ENCODE measurements at places on chromosomes 1 and 21.

GRCh38 chr1:2650967-2651645, 18.3 kb upstream of the MMEL1 start:
- no peak for DNase-seq

- no peak for DNase-seq
These were observed 10.1 kb upstream of the NTPCR start for GRCh38 chr1:232940262-232940661.

- no peak for DNase-seq
These were observed 6.2 kb downstream of the CROCC start for GRCh38 chr1:16927711-16928485.

- no peak for DNase-seq
These were observed 489.3 kb downstream of the AMY1C start for GRCh38 chr1:104238991-104239390.

- DNase-seq = peak; percentile 93
These were observed 441 bp downstream of the FUBP1 start for GRCh38 chr1:77978293-77978968.

- no peak for DNase-seq
These were observed 39.0 kb upstream of the GUCA2B start for GRCh38 chr1:42114229-42114628.

DNA sequence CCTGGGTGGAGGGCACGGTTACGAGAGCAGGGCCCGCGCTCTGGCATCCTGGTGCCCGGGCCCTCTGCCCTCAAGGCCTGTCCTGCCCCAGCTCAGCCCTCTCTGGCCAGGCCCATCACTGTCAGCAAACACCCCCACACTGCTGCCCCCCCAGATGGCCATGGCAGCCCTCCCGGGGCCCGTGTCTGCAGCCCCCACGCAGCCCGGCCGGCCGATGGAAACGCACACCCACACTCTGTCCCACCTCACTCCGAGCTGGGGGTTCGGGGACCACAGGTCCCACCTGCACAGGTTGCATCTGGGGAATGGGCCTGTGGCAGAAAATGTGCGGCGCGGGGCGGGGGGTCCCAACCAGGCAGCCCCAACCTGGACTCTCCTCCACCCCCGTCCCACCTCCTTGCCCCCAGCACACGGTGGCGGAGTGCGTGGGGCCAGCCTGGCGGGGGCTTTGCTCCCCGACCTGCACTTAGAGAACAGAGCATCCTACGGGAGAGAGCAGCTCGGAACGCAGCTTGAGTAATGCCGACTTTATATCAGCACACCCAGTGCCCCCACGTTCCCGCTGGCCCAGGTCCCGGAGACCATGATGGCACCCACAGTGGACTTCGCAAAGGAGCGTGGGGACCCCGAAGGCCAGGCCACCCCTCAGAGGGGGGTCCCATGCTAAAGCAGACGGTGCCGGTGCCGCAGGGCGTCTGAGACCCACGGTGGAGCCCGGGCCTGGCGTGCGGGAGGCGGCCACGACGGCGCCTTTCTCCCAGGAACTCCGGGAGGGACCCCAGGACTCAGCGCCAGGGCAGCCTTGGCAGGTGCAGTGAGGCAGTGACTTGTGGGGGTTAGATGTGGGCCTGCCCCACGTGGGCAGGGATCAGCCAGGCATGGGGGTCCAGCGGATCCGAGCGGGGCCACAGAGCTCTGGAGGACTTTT, 7.5 kb upstream of the RNF223 start:
- DNase-seq = no peak

- DNase-seq = no peak
These were observed 45.4 kb downstream of the CD247 start for GRCh38 chr1:167472752-167473521.

DNA sequence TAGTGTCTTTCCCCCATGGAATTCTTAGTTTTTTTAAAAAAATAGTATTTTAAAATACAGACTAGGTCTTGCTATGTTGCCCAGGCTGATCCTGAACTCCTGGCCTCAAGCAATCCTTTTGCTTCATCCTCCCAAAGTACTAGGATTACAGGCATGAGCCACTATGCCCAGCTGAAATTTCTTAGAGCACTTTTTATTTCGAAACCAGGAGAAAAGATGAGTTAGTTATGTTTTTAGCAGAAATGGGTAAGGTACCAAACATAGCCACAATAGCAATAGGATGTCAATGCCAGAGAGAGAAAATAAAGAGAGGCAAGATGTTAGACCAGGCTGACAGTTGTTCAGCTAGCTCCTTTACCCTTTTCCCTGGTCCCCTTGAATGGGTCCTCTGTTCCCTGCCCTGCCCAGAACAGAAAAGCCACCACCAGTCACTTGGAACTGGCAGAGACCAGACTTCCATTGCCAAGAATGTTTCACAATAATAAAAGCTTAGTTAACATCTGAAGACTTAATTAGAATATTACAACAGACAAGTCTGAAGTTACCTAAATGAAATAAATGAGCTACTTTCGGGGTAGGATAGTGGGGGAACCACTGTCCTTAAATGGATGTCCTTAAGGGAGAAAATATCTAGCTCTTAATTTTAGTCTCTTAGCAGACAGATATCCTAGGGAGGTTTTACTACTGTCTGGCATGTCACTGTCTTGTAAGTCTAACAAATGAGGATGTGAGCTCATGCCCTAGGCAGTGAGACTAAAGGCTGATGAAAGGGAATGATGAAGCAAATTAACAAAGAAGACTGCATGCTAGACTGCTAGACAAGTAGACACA, 54.3 kb downstream of the ABL2 start:
- no peak for DNase-seq

- DNase-seq = no peak
These were observed 367.0 kb upstream of the NEGR1 start for GRCh38 chr1:72649211-72649888.

DNA sequence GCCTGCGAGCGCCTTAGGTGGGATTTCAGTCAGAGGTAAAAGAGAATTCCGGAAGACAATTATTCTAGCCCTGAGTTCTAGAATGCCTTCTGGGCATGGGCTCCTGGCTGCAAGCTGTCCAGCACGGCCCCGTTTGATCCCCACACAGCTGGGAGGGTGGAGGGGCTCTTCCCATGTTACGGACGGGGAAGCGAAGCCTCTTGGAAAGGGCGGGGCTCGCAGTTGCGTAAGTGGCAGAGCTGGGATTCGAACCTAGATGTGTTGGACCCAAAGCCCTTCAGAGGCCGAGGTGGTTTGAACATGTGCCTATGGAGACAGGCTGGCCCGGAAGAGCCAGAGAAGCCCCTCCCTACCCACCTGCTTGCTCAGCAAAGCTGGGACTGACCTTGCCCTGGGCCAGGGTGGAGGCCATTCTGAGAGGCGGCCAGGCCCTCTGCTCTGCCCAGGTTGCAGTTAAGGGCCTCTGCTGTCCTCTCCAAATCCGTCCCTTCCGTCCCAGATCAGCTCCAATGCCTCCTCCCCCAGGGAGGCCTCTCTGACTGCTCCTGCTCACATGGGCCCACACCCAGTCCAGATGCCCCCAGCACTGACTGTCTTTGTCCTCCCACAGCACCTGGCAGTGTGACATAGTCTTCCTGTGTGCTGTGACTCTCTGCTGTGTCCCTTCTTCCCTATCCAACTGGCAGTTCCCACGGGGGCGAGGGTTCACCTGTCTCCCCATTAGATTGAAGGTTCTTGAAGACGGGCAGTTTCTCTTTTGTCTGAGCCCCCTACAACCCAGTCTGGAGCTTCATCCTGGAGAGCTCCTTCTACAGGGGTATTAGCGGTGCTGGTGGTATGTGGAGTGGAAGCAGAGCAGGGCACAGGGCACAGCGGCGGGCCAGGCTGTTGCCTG, 1.2 kb upstream of the HSPB7 start:
- no peak for DNase-seq

DNA sequence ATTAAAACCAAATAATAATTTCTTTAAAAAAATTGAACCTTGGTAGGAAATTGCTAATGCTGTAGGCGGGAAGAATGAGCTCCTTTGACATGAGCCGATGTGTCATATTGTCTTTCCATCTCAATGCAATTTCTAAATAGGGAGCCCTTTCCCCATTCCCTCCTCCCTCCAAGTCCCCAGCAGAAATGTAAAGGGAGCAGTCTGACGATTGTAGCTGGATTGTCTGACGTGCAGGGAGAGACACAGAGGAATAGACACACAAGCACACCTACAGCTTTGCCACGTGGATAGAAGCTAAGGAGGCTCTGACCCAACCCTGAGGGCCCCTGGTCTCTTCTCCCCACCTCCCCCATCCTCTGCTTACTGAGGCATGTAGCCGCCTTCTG, 3.6 kb upstream of the SYT6 start:
- no peak for DNase-seq

DNA sequence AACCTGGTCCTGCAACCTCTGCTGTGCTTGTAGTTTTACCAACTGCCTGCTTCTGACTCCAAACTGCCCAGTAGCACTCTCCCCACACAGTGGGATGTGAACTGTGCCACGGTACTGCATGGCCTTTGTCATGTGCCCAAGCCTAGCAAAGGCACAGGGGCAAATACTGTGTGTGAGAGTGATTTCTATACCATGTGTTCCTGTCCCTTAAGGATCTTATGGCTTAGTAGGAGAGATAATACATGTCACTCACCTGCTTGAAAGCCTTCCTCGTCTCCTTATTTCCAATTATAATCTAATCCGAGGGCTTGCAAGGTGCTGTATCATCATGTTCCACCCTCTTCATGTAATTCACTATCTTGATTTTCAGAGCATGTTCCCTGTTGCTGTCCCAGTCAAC, 51.3 kb downstream of the UBE4B start:
- no peak for DNase-seq

DNA sequence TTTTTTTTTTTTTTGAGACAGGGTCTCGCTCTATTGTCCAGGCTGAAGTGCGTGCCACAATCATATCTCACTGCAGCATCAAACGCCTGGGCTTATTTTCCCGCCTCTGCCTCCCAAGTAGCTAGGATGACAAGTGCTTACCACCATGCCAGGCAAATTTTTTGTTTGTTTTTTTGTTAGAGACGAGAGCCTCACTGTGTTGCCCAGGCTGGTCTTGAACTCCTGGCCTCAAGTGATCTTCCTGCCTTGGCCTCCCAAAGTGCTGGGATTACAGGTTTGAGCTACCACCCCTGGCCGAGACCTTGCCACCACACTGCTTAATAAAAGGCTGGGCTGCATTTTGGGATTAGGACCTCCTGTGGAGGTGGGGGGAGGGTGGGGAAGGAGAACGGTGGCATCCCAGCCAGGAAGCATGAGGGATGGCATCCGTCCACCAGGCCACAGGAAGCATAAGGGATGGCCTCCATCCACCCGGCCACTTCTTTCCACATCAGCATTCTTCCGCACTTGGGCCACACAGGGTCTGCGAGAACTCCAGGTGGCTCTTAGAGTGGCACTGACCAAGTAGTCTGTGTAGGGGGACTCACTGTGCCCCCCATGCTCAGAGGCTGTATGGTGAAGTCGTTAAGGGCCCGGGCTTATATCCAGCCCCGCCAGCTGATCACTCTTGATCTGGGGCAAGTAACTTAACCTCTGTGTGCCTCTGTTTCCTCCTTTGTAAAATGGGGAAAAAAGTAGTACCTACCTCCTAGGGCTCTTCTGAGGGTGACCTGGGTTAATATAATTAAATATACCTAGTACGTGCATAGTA, 75.0 kb downstream of the GALNT2 start:
- no peak for DNase-seq

DNA sequence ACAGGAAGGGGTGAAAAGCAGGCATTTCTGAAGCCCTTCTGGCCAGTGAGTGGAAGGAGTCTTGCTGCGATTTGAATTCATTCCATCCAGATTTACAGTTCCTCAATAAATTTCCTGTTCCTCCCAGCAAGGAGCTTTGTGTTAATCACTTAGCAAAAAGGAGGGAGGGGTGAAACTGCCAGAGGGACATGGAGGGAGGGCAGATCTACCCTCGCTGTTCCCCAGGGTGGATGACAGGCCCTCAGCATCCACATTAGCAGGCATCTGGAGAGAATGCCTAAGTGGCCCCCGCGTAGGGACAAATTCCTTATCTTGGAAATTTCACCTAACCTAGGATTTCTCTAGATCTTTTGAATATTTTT, 1.2 kb downstream of the ETV3 start:
- no peak for DNase-seq

DNA sequence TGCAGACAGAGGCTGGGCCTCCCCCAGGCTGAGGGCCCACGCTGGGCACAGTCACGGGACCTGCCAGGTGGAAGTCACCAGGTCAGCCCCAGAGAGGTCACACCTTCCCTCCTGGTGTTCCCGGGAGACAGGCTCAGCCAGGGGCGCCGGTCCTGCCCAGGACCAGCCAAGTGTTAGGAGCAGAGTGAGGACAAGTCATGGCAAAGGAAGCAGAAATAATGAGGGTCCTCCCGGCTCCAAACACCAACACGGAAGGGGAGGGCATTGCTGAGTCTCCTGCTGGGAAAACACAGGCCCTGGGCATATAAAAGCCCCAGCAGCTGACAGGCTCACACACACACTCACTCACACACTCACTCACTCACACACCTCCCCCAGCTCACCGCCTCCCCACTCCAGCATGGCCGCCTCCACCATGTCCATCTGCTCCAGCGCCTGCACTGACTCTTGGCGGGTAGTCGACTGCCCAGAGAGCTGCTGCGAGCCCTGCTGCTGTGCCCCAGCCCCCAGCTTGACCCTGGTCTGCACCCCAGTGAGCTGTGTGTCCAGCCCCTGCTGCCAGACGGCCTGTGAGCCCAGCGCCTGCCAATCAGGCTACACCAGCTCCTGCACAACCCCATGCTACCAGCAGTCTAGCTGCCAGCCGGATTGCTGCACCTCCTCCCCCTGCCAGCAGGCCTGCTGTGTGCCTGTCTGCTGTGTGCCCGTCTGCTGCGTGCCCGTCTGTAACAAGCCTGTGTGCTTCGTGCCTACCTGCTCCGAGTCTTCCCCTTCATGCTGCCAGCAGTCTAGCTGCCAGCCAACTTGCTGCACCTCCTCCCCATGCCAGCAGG, at the start of gene KRTAP10-10:
Gene KRTAP10-10, plus strand, starts transcription at position 339 of the 833 bp plus-strand sequence. Its CDS starts 62 bp downstream, at position 401.
- DNase-seq = no peak

- no peak for DNase-seq
These were observed 229.2 kb downstream of the RHOU start for GRCh38 chr1:228964178-228965089.

GRCh38 chr1:165891111-165891860, 63.9 kb downstream of the UCK2 start:
- DNase-seq = no peak

DNA sequence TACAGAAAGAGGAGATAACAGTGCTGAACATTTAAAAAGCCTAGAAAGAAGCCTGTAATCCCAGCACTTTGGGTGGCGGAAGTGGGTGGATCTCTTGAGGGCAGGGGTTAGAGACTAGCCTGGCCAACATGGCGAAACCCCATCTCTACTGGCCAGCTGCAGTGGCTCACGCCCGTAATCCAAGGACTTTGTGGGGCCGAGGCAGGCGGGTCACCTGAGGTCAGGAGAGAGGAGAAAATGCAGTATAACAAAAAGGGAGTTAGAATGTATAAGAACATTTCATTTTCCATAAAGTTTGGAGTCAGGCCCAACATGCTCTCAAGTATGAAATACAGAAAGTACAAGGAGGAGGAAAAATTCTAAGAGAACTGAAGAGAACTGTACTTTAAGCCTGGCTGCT, 134.5 kb downstream of the SMYD3 start:
- no peak for DNase-seq

GRCh38 chr21:46662367-46662654, 26.8 kb downstream of the PRMT2 start:
- DNase-seq = no peak

GRCh38 chr1:19344372-19344810, 32.3 kb downstream of the SLC66A1 start:
- DNase-seq = peak; percentile 34

- no peak for DNase-seq
These were observed 18.1 kb downstream of the RGS2 start for GRCh38 chr1:192826791-192827546.

Measured in CD4-positive, alpha-beta T cell treated with Interleukin-21 for 1 hour (primary cell).